HTR-8/SVneo (cell line): ENCODE measurements at places on chromosomes 1 and 21.

DNA sequence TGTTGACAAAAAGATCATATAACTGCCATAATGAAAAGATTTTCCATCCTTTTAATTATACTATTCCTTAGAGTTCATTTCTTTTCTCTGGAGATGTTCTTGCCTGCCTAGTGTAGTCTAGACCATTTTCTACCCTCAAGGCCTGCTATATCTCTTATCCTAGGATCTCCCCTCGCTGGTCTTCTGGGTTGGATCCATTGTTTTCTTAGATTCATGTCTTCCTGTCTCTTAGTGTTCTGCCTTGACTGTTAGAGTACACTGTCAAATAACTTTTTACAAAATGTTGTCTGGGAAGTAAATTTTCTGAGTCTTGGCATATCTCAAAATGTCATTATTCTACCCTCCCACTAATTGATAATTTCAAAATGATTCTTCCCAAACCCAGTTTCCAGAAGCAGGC, 66.6 kb downstream of the TRAF5 start:
- no peak for DNase-seq

GRCh38 chr1:205346956-205347574, 9.7 kb downstream of the KLHDC8A start:
- no peak for DNase-seq

- no peak for DNase-seq
Observed at GRCh38 chr1:232194424-232194823, 435.5 kb downstream of the SIPA1L2 start.

- DNase-seq: no peak
Observed at GRCh38 chr1:10639775-10640578, 156.5 kb downstream of the CASZ1 start.

- no peak for DNase-seq
Observed at GRCh38 chr1:26546375-26546774, 16.8 kb downstream of the RPS6KA1 start.

- DNase-seq: no peak
Observed at GRCh38 chr1:153513023-153513422, 22.8 kb downstream of the S100A6 start.

GRCh38 chr1:1333551-1334241, 2.6 kb downstream of the TAS1R3 start:
- DNase-seq: no peak

GRCh38 chr1:184972315-184973055, 1.8 kb downstream of the NIBAN1 start:
- no peak for DNase-seq

- no peak for DNase-seq
Observed at GRCh38 chr1:207811319-207811718, 59.5 kb downstream of the CD46 start.

DNA sequence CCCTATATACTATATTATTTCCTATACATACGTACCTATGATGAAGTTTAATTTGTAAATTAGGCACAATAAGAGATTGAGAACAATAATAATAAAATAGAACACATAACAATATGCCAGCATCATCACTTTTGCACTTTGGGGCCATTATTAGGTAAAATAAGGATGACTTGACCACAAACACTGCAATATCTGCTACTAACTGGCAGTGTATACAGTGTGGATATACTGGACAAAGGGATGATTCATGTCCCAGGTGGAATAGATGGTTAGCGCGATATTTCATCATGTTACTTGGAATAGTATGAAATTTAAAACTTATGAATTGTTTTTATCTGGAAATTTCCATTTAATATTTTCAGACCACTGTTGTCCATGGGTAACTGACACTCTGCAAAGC, 35.4 kb upstream of the TXLNA start:
- DNase-seq: no peak

- DNase-seq: no peak
Observed at GRCh38 chr1:14648896-14649855, 50.7 kb downstream of the KAZN start.

GRCh38 chr21:42107881-42108553, 36.9 kb downstream of the UMODL1 start:
- peak; percentile 79 for DNase-seq

- DNase-seq: peak; percentile 8
Observed at GRCh38 chr1:84997667-84998600, 1.0 kb upstream of the MCOLN2 start.

DNA sequence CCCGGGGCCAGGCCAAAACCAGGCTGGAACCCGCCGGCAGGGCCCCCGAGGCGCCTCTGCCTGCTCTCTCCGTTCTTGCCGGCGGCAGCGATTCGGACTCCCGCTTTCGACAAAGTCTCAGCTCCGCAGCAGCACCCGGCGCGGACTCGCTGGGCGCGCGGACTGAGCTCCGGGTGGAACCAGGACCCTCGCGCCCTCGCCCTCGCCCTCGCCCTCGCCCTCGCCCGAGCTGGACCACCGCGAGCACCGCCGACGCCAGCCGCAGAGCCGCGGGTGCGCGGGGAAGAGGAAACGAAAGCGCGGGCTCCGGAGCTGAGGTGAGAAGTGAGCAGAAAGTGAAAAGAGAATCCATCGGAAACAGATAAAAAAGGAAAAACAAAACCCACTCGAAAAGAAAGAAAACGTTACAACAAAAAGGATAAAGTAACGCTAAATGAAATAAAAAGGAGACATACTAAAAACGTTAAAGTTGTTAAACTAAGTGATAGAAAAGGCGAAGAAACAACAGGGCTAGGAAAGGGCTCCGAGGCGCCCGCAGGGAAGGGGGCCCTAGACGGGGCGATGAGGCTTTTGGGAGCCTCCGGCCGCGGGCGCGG, 64.9 kb downstream of the MEF2D start:
- no peak for DNase-seq

DNA sequence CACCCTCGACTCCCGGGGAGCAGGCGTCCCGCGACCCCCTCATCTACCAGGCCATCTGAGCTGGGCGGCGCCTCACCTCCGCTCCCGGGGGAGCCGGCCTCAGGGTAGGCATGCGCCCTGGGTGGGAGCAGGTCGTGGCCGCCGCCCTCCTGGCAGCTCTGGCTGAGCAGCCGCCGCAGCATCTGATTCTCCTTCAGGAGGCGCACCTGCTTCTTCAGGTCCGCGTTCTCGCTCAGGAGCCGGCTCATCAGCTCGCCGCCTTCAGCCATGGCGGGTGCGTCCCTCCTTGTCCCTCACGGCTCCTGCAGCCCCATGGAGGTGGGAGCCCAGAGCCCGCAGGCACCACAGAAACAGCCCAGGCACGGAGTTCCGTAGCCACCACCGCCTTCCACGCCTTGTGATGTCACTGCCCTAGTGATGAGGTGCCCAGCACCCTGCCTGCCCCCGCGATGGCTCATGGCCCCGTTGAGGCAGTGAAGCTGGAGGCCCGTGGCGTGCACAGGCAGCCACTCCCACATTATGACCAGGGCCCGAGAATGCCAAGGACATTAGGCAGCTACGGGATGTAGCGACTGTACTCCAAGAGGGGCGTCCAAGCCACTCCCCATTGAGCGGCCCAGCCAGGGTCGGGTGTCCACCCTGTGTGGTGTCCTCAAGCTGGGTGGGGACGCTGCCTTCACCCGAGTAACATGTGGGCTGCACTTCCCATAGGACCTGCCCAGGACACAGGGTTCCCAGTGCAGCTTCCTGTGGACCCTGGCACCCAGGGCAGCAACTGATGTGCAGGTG, 1.5 kb downstream of the SPATC1L start:
- no peak for DNase-seq

DNA sequence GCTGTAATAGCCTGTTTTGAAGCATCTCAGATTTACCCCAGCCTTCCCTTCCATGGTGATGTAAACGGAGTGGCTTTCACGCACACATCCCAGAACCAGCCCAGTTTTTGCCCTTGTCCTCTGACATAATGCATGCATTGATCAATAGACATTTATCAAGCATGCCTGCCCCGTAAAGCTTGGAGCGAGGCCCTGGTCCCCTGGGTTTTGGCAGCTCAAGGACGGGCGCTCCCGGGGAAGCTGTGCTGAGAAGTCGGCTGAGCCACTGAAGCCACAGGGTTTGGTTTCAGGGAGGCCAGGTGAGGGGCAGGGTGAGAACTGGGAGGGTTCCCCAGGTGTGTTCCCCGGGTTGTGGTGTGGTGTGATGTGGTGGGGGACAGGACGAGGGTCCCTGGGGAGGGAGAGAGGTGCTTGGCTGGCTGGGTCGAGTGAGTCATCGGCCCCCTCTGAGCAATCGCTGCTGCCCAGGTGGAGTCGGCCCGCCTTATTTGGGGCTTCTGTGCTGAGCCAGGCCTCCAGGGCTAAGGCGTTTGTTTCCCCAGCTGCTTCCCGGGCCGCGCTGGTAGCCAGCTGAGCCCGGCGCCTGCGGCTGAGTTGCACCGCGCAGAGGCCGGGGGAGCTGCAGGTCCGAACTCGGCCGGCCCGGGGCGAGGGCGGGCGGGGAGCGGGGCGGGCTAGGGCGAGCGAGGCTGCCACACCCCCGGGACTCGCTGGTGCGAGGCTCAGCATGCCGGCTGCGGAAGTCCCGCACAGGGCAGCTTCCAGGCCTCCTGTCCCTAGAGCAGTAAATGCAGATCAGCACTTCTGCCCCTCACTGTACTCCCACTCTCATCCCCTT, 23.6 kb downstream of the ATP2B4 start:
- DNase-seq: no peak

DNA sequence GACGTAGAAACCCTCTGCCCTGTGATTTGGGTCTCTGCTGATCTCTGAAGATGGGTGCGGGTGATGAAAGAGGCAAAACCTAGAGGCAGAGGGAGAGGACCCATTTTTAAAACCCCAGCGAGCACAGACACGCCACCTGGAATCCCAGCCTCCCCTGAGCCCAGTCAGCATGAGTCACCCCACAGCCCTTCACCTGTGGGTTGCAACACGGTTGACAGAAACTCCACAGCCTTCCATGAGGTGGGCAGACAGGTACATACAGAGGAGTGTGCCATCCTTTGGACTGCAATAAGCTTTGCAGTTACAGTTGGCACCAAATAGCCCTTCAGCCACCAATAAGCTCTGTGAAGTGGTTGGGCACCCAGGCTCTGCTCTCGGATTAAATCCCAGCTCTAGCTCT, 2.1 kb upstream of the GRHL3 start:
- DNase-seq: no peak
